ENCODE measurements at places on chromosomes 11 and 22.
A peak's percentile ranks its signal among the peaks of the same experiment; 100 is the strongest.

- peak; percentile 15 for DNase-seq
Observed at GRCh38 chr11:41431784-41432183, 27.7 kb downstream of the LRRC4C start.

DNA sequence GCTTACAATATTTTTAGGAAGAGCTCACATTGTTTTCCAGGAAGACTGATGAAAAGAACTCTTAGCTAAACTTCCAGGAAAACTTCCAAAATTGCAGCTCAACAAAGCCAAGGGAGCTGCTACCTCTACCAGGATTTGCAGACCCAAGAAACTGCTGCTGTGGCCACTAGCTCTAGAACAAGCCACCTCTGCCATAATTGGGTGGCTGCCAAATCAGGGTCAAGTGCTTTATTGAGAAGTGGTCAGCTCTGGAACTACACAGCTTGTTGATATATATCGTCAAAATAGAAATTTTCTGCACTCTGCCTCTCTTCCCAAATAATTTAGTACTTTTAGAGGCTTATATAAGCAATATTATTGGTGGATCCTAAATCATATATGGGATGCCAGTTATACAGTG, 371.8 kb upstream of the CHORDC1 start:
- DNase-seq = no peak

GRCh38 chr11:118690553-118691304, 11.3 kb upstream of the TREH start:
- no peak for DNase-seq

GRCh38 chr11:10322830-10323792, 18.2 kb downstream of the ADM start:
- no peak for DNase-seq

DNA sequence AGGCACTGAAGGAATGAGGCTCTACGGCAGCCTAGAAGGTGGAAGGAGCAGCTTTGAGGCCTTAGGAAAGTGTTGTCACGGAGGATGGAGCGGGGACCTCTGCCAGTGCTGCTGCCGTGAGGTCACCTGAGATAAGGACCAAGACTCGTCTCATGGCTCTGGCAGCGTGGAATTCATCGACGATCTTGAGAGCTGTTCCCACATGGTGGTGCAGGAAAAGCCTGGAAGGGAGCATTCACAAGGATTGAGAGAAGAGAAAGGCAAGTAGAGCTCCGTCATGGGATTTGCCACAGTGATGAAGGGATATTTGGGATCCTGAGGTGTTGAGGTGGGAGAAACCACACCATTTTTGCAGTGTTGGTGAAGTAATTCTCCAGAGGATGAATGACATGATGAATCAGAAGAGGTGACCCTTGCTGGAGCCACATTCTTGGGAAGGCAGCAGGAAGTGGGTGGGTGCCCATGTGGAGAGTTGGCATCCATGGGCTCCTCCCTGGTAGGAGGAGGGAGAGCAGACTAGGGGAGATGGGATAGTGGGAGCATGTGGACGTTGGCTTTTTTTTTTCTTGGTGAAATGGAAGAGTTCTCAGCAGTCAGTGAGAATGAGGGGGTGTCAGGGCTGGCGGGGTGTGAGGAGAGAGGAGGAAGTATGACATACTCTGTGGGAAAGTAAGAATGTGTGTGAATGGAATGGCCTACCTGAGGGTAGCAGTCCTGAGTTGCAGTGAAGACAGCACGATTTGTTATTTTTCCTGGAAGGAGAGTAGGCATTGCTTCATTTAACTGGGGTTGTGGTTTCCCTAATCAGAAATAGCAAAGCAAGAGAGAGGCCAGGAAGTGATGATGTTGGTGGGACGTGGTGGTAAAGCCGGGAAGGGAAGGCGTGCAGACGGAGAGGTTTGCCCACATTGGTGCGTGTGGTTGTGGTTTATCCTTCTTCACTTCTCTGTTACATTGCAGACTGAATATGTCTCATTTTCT, 11.1 kb downstream of the PPP6R3 start:
- DNase-seq = no peak

GRCh38 chr11:113664981-113665710, 41.0 kb downstream of the TMPRSS5 start:
- no peak for DNase-seq

DNA sequence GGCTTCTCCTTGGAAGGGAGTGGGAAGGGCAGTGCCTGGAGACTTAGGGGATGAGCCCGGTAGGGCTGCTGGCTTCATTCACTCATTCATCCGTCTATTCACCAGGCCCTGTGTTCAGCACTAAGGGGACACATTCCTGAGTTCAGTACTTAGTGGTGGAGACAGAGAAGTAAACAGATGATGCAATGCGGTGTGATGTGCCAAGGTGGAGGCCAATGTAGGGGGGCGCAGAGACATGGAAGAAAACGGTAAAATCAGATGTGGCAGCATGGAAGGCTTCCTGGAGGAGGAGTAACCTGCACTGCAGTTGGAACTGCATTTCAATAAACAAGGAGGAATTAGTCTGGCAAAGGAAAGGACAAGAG, 21.3 kb downstream of the GRIK4 start:
- DNase-seq = no peak

DNA sequence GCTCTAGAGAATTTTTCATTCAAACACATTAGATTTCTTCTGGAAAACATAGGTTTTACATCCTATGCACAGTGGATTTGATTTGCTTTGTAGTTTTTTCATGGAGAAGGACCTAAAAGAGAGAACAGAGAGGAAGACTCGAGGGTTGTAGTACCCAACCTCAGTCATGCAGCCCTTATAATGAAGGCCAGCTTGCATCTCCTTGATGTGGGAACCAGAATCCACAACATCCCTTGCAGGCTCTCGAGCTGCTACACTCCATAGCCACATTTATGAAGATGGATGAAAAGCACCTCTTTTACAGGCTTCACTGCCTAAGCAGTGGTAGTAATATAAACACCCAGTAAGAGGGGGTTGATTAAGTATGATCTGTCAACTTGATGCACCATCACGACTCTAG, 9.5 kb upstream of the OR5B12 start:
- no peak for DNase-seq

- DNase-seq = no peak
Observed at GRCh38 chr11:14972581-14973495, 687 bp upstream of the CALCA start.

GRCh38 chr11:134270250-134270714, 5.9 kb upstream of the GLB1L3 start:
- DNase-seq = no peak

DNA sequence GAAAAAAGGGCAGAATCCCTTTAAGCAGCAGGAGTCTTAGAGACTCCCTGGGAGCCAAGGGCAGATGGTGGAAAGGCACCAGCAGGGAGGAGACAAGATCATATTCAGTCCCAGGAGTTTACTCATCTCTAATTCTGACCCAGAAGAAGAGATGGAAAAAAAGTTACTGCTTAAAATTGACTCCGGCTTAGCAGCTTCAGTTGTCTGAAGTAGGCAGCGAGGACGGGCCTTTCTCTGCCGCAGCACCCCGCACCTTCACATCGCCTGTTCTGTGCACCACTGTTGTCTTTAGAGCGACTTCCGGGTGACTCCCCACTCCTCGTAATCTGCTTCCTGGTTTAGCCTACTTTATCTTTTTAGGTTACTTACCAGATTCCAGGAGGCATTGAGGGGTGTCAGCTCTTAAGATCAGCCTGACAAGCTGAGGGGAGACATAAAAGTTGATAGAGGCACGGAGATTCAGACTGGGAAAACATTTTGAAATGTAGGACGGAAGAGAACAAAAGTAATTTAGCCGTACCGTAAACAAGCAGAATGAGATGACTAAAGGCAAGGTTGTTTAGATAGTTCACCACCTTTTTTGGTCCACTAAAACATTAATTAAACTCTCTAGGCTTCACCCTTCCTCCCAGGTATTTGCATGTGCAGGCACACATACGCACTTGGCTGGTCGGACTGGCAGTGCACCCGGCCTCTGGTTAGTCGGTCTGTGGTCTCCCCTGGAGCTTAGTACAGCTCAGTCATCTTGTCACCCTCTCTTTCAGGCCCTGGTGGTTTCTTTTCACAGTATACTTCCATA, 74.3 kb downstream of the CECR2 start:
- no peak for DNase-seq

DNA sequence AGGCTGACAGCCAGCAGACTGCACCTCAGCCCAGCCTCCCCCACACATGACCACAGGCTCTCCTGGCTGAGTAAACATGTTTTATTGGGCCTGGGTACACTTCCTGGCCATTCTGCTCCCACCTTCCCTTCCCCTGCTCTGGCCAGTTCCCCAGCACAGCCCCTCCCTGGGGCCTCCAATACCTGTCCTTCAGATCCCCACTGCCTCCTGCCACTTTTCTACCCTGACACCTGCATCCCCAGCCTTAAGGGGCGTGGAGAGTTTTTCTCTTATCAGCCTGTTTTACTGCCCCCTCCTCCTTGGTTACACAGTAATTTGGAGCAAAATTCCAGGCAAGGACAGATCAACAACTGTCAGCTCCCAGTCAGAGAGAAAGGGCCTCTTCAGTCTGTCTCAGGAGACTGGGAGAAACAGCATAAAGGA, at the start of gene ISX:
ISX (plus strand) TSS at position 363 of the 423 bp plus-strand sequence. CDS start 930 bp downstream, outside the sequence.
- DNase-seq = no peak

- DNase-seq = no peak
Observed at GRCh38 chr11:106745941-106746340, 272.3 kb downstream of the GUCY1A2 start.

DNA sequence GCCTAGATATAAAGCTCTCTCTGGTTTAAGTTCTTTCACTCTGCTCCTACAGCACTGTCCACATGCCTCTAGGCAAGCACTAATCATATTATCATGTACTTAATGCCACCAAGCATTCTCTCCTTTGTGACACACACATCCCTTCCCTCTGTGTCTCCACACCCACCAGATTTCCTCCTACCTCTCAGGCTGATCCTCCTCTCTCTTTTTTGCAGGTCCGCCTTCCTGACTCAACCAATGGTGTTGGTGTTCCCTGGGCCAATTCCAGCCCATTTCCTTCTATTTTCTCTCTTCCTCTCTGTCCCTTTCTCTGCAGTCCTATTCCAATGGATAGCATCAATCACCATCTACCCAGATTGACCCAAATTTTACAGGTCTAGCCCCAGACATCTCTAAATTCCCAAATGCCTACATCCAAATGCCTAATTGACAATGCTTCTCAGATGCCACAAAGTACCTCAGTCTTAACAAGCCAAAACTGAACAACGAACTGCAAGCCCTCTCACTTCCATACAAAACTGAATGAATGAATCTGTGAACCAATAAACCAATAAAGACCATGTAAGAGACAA, 504 bp upstream of the ZNF215 start:
- no peak for DNase-seq

DNA sequence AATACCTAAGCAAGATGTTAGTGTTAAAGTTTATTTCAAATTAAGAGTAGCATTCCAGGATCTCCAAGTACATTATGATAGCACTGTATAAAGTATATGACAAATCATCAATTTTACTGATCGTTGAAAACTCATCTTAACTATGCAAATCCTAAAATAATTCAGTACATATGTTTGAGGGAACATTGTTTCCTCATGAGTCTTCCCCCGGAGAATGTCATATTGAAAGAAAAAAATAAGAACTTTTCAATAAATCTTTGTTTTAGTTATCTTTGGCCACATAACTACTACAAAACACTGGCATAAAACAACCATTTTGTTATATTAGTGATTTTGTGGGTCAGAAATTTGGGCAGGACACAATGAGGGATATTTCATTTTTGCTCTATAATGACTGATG, 135.4 kb downstream of the METTL15 start:
- no peak for DNase-seq

GRCh38 chr11:118010738-118011461, 24.7 kb downstream of the IL10RA start:
- no peak for DNase-seq

DNA sequence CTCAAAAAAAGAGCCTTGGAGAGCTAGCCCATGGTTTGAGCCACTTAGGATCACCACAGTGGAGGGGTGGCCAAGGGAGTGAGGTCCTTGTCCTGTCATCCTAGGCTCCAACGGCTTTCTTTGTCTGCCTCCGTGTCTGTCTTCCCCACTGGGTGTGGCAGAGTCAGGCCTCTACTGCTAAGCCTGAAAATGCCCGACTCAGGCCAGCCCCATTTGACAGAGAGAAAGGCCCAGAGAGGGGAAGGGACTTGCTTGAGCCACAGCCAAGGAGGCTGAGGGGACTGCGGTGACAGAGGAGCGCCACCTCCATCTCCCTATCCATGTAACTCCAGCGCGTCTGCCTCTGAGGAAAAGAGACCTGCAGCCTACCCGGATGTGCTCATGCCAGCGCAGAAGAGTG, 27.8 kb upstream of the CD82 start:
- DNase-seq = no peak

DNA sequence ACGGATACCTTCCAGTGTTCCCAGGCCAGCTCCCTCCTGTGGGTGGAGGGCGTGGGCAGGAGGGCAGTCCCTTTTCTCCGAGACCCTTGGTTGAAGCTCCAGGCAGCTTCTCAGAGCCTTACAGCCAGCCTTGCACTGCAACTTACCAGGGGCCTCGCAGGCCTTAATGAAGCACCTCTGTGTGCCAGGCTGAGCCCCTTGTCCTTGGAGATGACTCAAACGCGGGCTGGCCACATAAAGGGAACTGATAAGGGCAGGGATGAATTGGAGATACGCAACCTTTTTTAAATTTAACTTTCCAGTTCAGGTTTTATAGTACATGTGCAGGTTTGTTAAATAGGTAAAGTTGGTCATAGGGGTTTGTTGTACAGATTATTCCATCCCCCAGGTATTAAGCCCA, 72.7 kb downstream of the WNT7B start:
- no peak for DNase-seq

DNA sequence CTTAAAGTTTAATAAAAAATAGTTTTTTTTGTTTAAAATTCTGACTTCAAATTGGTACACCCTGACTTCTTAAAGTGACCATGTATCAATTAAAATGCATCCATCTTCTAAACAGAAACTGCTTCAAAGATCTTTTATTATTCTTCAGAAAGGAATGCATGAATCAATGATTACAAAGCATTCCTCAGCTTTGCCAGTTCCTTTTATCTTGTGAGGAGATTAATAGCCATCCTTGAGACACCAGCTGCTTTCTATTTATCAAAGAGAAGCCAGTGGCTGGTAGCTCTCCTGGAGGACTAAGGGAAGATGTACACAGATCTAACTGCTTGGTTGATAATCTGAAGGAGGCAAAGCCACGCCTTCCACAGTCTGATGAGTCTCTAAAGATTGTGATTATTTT, 2222.5 kb downstream of the LRRC4C start:
- no peak for DNase-seq

GRCh38 chr11:96111308-96111707, 187.4 kb upstream of the MTMR2 start:
- DNase-seq = no peak

DNA sequence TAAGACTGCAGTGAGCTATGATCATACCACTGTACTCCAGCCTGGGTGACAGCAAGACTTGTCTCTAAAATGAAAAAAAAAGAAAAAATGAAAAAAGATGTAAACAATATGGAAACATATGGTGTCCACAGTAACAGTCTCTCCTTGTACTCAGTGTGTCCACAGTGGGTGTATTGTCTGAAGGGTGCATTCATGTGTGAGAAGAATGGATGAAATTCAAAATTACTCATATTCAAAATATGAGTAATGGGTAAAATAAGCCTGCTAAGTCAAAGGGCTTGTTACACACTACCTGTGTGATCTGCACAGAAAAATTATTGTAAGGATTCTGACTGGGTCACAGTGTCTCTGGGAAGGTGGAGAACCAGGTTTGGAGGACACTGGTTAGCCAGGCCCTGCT, 26.9 kb downstream of the PPFIA1 start:
- no peak for DNase-seq
